Activated T-helper 17 cell treated with anti-CD3 and anti-CD28 coated beads, Interleukin-2, amount 50 U/mL, for 72 hours (primary cell): ENCODE measurements at places on chromosomes 11 and 22. TPM values are rescaled to one million over a fixed set of nuclear protein-coding genes. Genes with fewer than 3 reads are reported as not detected.

LRRC74B gene
- total RNA-seq: not detected

DNA sequence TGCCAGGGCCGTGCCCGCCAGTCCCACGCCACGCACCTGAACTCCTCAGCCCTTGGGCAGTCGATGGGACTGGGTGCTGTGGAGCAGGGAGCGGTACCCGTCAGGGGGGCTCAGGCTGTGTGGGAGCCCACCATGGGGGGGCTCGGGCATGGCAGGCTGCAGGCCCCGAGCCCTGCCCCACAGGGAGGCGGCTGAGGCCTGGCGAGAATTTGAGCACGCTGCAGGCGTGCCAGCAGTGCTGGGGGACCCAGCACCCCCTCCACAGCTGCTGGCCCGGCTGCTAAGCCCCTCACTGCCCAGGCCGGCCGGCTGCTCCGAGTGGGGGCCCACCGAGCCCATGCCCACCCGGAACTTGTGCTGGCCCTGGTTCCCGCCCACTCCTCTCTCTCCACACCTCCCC lies 56.8 kb downstream of the TMPRSS5 start:
- no peak for ATAC-seq

GRCh38 chr11:122178795-122179194 lies 62.8 kb upstream of the BLID start:
- no peak for ATAC-seq

DNA sequence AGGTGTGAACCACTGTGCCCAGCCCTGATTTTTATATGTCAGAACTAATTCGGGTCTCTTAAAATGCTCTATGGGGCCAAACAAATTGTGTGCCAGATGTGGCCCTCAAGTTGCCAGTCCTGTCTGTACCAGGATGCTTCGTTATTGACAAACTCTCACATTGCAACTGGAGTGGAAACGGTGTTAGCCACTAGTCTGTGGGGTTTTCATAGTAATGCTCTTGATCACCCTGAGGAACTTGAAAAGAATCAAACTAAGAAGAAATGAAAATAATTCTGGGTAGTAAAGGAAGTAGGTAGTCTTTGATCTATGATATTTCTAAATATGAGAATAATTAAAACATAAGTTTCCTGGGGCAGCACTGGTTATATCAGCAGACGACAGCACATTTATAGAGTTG lies 67.3 kb upstream of the ADSL start:
- no peak for ATAC-seq

GSTT4 gene
- total RNA-seq: not detected

RBM4B gene
- total RNA-seq: 31.4 TPM

- no peak for ATAC-seq
Observed at GRCh38 chr11:26622181-26622580, 50.1 kb upstream of the MUC15 start.

DNA sequence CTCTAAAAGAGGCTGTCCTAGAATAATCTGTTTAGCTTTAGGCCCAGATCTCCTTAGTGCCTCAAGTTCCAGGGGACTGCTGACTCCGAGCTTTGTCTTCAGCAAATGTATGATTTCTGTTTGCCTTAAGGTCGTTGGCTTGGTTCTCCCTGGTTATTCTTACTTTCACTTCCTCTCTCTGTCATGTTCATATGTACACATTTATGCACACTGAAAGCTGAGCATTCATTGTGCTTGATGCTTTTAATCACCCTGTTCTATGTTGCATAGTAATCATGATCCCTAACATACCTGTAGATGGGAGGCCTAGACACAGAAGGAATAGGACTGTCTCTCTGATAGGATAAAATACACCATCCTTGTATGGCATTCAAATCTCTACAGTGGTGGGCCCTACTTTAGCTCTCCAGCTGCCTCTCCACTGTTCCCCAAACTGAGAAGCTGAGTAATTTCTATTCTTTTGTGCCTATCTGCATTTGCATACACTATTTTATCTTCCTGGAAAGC lies 7.2 kb downstream of the PPFIBP2 start:
- ATAC-seq: peak; percentile 77

DNA sequence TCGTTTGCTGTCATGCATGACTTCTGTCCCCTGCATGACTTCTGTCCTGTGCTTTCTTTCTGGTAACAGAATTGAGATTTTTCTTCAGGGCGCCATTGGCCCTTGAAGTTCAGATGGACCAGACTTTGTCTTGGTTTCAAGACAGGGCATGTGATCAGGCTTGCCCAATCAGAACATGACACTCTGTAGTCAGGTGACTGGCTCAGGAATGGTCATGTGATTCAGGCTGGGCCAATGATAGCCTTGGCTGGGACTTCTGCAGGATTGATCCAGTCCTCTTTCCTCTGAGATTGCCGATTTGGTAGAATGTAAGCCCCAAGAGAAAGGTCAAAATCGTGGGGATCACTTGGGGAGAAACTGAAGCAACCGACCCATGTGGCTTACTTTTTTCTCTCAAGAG lies 90.5 kb upstream of the ALX4 start:
- no peak for ATAC-seq

- ATAC-seq: no peak
Observed at GRCh38 chr22:11253000-11253511, 4274.9 kb upstream of the OR11H1 start.

- ATAC-seq: no peak
Observed at GRCh38 chr11:46665356-46665755, 35.1 kb downstream of the ARHGAP1 start.

DNA sequence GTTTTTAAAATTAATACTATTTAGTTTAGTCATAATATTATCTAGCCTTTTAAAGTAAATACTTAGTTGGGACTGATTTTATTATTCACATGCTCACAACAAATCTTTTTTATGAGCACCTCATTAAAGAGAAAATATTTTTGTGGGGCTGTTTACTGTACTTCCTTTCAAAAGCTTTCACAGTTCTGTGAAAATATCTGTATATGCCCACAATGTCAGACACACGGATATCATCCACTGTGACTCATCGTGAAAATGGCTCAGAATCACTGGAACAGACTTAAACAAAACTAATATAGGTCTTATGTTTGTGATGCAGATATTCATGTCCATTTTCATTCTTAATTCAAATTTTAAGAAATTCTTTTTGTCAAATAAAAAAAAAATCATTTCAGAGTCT lies 305.2 kb downstream of the RAB38 start:
- ATAC-seq: no peak

GRCh38 chr11:59728154-59728553 lies 14.5 kb upstream of the OR10V1 start:
- ATAC-seq: no peak

DNA sequence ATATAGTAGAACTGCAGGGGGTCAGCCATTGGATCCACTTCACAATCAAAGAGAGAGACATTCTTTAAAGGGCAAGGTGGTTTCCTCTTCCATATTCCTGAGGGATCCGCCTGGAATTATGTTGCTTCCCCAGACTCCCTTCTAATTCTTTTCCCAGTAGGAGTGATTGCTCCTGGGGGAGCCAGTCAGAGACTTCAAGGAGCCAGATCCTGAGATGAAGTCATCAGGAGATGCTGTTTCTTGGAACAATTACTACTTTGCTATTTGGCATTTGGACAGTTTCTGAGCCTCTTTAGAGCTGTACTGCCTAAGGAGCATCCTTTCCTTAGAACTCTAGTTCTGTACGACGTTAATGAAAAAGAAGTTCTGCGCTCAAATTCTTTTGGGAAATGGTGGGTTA lies 1.9 kb upstream of the OR9Q2 start:
- ATAC-seq: no peak

DNA sequence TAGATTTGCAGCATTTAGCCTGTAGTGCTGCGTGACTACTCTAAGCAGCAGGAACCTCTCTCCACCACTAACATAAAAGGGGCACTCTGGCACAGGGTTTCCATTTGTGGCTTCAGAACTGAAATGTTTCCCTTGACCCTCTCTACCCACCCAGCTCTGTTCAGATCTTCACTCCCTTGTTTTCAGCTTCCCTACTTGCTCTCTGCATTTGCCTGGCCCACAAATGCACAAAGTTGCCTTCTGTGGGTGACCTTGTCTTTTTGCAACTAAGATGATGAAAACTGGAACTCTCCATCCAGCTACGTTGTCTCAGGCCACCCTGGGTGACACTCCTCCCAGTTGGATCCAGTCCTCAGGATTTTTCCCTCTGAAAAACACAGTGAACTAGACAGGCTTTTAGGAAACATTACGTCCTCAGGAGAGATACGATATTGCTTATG lies 19.8 kb upstream of the PSMA1 start:
- no peak for ATAC-seq
